Epithelial cell of proximal tubule (primary cell): ENCODE measurements at places on chromosomes 2 and 18.

GRCh38 chr2:222753251-222753824, 81.9 kb downstream of the MOGAT1 start:
- DNase-seq: no peak

- DNase-seq: no peak
These were observed 2.5 kb downstream of the IGFBP5 start for GRCh38 chr2:216692636-216693413.

GRCh38 chr2:42270757-42271156, 90.3 kb downstream of the COX7A2L start:
- DNase-seq: no peak

GRCh38 chr2:129765678-129766351, 213.7 kb upstream of the RAB6C start:
- no peak for DNase-seq

- no peak for DNase-seq
These were observed 345.3 kb upstream of the CDH2 start for GRCh38 chr18:28522236-28522635.

GRCh38 chr2:11080253-11081115, 74.8 kb upstream of the SLC66A3 start:
- DNase-seq: no peak

GRCh38 chr2:61718965-61719364, 134.9 kb downstream of the FAM161A start:
- DNase-seq: no peak

GRCh38 chr2:11502740-11503292, 31.0 kb upstream of the GREB1 start:
- DNase-seq: no peak

DNA sequence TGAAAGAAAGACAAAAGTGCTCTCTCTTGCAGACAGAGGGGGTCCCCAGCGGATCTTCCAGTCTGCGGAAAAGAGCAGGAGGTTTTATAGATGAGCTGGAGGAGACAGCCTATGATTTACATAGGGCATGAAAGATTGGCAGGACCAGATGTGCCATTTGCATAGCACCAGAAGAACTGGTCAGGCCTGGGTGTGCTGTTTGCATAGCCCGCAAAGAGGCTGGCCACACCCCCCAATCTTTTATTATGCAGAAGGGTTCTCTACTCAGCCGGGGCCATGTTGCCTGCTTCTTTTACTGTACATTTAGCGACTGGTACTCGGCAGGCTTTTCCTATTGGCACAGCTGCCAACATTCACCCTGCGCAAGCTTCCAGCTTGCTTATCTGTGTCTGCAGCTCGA, 317.6 kb downstream of the GALR1 start:
- no peak for DNase-seq

DNA sequence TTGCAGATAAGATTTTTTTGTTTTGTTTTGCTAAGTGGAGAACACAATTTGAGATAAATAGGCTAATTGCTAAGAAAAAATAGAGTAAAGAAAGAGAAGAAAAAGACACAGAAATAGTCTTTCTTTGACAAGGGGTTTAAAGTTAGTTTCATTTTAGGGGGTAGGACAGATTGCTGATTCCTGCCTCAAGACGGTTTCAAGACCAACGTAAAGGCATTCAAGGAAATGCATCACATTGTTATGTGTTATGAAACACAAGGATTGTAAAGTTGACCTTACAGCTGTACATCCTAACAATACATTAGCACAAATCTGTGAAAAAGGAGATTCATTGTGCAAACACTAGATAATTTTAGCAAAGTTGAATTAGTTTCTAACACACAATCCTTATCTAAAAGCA, 22.7 kb upstream of the ETAA1 start:
- DNase-seq: no peak

- no peak for DNase-seq
These were observed 2.1 kb downstream of the SERPINB2 start for GRCh38 chr18:63889626-63890025.

DNA sequence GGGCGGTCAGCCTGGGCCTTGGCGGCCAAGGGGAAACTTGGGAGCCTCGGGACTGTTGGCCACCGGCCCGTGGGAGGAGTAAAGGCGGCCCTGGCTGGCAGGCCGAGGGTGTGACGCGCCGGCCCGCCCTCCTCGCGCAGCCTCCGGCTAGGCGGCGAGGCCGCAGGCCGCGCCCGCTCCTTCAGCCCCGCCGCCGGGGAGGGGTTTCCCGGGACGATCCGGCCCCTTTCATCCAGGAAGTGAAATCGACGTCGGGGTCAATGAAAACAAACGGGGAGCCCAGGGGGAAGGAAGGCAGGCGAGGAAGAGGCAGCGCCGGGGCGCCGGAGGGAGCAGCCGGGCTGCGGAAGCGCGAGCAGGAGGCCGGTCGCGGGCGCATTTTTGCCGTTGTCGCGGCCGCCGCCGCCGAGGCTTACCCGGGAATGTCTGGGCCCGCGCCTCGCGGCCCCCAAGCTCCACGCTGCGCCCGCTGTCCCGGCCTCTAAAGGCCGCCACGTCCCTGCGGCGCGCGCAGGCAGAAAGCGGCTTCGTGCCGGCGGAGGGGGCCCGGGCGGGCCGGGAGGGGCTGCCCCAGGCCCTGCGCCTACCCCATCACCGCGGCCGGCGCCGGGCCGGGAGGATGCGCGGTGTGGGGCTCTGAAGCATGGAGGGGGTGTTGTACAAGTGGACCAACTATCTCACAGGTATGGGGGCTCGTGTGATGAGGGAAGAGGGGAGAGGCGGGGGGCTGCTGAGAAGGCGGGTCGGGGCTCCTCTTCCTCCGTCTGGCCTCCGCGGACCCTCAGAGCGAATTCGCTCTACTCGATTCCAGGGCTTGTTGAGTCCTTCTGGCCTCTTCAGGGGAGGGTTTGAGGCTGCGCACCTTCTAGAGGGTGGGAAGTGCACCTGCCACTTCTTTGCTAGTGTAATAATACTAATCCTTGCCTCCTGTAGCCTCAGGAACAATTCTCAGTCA, at the start of gene PLEKHA3:
Gene PLEKHA3 (plus strand): TSS at position 231 of the 955 bp plus-strand sequence. CDS start 413 bp downstream, at position 644.
- DNase-seq: peak; percentile 50

- no peak for DNase-seq
These were observed 4.9 kb upstream of the DUSP2 start for GRCh38 chr2:96150007-96150640.

GRCh38 chr2:37713258-37713700, 41.8 kb upstream of the CDC42EP3 start:
- DNase-seq: no peak

GRCh38 chr2:201084863-201085262, 13.1 kb downstream of the NDUFB3 start:
- no peak for DNase-seq

GRCh38 chr2:20169796-20170703, 54.9 kb downstream of the SDC1 start:
- DNase-seq: no peak

GRCh38 chr2:74694281-74694680, 40.2 kb downstream of the SEMA4F start:
- no peak for DNase-seq

GRCh38 chr2:125479143-125479636, 1176.8 kb upstream of the GYPC start:
- DNase-seq: no peak

DNA sequence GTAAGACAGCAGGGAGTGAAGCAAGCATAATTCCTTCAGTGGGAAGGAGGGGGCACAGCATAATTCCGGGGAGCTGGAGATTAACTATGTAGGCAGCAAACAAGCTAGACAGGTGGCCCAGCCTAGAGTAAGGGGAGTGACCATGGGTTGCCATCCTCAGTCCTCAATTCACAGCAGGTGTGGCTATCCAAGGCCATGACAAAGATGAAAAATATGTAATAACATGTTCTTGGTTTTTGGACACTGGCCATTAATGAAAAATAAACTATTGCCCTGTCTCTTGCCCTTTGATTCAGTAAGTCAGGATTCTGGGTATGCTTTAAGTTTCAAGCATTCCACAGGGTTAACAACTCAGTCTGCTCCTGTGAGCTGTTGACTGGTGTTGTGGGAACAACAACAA, 65.0 kb downstream of the CYP1B1 start:
- no peak for DNase-seq

DNA sequence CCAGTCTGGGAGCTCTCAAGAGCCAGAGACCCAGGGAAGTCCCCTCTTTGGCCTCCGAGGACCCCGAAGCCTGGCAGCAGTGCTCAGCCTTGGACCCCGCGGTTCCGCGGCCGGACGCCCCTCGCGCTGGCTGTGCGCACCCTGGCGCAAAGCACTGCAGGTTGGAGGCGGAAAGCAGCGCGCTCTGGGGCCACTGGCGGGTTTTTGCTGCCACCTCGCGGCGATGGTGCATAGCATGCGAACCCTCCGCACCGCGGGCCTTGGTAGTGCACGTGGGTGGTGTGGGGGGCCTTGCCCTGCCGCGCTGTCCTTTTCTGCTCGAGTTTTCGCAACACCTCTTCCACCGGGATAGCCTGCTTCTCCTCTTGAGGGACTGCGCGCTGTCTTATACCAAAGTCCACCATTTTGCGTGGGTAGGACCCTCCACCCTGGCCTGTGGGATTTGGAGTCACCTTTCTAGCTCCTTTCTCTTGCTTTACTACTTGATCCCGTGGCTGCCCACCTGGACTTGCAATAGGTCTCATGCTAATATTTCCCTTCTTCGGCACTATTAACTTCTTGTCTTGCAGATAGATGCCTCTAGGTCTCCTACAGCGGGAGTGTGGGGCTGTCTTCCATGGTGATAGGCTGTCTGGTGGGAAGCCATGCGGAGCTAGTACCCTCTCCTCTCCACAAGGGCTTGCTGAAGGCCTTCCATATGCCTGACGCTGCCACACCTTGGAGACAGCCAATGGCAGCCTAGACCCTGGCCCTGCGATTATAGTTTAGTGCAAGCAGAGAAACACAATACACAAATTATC, 14.3 kb downstream of the SIX3 start:
- no peak for DNase-seq

GRCh38 chr2:98908931-98909316, 27.1 kb downstream of the CRACDL start:
- no peak for DNase-seq

DNA sequence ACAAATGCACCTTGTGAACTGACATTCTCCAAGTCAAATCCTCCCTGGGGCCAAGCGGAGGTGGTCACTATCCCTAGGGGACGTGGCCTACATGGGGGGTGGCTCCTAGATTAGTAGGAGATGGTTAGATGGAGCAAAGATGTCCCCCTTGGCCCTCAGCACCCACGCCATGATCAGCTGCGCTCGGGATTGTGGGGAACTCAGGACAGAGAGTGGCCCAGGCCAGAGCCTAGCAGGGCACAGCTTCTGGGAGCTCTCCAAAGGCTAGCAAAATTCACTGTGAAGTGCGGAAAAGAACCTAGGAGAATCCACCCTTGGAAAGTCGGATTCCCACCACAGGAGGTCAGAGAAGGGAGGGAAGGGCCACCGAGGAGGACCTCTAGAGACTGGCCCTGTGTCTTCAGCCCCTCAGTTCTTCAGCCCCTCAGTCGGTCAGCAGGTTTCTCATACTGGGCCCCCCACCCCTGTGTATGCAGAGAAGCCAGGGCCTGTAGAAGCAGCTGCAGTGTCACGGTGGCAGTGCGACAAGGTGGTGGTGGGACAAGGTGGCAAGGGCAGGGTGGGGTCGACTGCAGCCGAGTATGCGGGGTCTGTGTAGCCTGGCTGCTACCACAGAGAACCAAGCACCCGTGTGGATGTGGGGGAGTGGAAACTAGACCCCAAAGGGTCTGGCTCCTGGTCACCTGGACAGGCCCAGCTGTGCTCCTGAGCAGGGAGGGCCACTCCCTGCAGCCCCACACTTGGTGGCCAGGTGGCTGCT, 18.4 kb downstream of the GPR55 start:
- no peak for DNase-seq

- no peak for DNase-seq
These were observed 1.4 kb upstream of the SERTAD2 start for GRCh38 chr2:64655018-64655664.

DNA sequence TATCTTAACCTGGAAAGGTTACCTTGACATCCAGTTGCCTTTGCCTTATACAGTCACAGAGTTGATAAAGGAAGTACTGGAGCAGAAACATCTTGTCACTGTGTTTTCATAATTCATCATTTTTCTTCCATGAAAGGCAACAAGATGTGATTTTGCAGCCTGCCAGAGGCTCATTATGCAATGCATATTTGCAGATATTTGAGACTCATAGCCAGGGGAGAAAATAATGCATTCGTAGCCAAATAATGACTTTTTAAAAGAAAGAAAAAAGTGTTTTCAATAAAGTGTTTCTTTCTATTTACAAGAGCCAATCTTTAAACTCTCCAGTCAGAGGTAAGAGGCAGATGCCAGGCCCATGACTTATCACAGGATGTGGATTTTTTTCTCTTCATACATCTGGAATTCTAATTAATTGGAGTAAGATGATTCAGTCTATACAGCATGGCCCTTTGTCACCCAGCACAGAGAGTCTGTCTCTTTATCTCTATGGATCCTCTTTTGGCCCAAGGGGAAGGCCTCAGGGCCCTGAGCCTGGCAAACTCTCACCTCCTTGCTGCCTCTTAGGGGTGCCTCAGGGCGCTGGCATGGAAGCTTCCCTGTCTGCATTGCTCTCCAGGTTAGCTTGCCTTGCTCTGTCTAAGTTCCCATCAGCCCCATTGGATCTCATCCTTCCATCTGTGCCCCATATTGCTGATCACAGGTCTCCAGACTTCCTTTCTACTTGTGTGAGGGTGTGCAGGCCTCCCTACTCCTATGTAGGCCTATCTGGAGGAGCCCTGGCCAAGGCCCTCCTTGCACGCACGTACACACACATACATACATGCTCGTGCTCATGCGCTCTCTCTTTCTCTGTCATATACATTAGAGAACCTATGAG, 247.7 kb downstream of the TPGS2 start:
- DNase-seq: no peak

GRCh38 chr2:112784199-112785189, at the start of gene IL1A:
IL1A (minus strand) TSS chr2:112784493; CDS start chr2:112783770, 723 bp downstream.
- DNase-seq: peak; percentile 40

- no peak for DNase-seq
These were observed 31.3 kb upstream of the TOGARAM2 start for GRCh38 chr2:28949617-28950305.

- DNase-seq: peak; percentile 57
These were observed at the start of gene DTNA for GRCh38 chr18:34709750-34710441. DTNA (plus strand) TSS chr18:34710298; CDS start chr18:34755977, 45,679 bp downstream.

- DNase-seq: peak; percentile 97
These were observed 44.9 kb upstream of the YWHAQ start for GRCh38 chr2:9675415-9676351.

DNA sequence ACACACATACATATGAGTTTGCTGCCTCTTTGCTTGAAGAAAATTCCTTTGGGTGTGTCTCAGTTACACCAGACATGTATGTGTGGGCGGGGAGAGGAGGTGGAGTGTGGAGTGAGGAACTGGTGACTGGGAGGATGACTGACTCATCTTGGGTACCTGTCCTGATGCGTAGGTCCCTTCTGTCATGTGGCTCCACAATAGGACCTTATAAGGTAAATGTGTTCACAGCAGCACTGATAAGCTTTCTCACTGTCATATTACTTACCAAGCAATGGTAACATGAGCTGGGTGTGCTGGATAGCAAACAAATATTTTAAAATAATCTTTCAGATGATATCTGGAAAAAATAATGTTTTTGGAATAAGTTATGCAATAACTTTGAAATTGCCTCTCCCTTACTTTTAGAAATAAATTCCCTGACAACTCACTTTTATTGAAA, 45.1 kb downstream of the SLC9A2 start:
- peak; percentile 55 for DNase-seq
